ENCODE measurements at places on chromosomes 3 and 15. TPM values are rescaled to one million over a fixed set of nuclear protein-coding genes. Genes with fewer than 3 reads are reported as not detected.

GRCh38 chr15:96028620-96029019 is 301.9 kb upstream of the NR2F2 start:
- H3K27ac ChIP-seq = no peak overlapping the region
- H3K36me3 ChIP-seq = no peaks in the 10 kb centered on the region
- H3K27me3 ChIP-seq = peaks cover 60% of the 10 kb centered on the region
- H3K4me1 ChIP-seq = no peaks in the 10 kb centered on the region
- DNase-seq = no peak
- H3K4me3 ChIP-seq = no peak overlapping the region

GRCh38 chr3:62184559-62184958 is 188.8 kb downstream of the FEZF2 start:
- no peak overlapping the region for H3K4me3 ChIP-seq
- H3K4me1 ChIP-seq = peaks cover 6% of the 10 kb centered on the region
- DNase-seq = no peak
- H3K36me3 ChIP-seq = no peaks in the 10 kb centered on the region

- H3K36me3 ChIP-seq = no peaks in the 10 kb centered on the region
- H3K4me3 ChIP-seq = no peak overlapping the region
- no peak for DNase-seq
- H3K27ac ChIP-seq = no peak overlapping the region
- peaks cover 2% of the 10 kb centered on the region for H3K27me3 ChIP-seq
- no peaks in the 10 kb centered on the region for H3K4me1 ChIP-seq
Measured at GRCh38 chr3:37694284-37694675, 167.4 kb upstream of the CTDSPL start.

DNA sequence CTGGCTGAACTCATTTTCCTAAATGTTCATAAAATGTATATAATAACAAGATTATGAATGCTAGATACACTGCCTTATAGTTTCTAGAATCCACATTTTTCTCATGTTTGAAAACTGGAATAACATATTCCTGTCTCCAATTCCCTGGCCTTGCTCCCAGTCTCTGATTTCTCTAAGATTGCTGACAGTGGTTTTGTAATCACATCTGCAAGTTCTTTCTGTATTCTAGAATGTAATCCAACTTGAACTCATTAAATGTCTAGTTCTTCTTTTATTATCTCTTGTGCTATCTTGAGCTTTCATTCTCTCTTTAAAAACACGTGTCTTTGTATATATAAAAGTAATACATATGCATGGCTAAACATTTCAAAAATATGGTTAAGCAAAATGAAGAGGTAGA is 215.2 kb upstream of the ADAMTS9 start:
- H3K4me3 ChIP-seq = no peak overlapping the region
- H3K4me1 ChIP-seq = no peaks in the 10 kb centered on the region
- no peak overlapping the region for H3K27ac ChIP-seq
- no peaks in the 10 kb centered on the region for H3K36me3 ChIP-seq
- no peaks in the 10 kb centered on the region for H3K27me3 ChIP-seq
- DNase-seq = no peak

DNA sequence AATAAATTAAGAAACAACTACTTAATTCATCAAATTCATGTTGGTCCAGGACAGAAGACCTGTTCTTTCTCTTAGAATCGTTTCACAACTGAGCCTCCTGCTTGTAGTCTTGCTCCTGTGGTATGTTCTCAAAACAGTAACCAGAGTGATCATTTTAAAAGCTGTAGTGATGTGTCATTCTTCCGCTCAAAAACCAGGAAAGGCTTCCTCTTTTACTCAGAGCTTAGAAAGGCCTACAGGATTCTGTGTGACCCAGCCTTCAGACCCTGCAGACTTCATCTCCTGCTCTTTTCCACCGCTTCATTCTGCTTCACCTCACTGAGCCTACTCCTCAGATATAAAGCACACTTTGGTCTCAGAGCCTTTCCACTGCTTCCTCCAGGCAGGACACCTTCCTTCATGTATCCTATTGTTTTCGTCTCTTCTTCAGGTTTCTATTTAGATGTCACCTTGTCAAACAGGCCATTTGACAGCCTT is 22.7 kb downstream of the ST6GAL1 start:
- no peak for DNase-seq
- no peaks in the 10 kb centered on the region for H3K27me3 ChIP-seq
- H3K36me3 ChIP-seq = peaks cover 57% of the 10 kb centered on the region
- peak overlapping the region; percentile 91 for H3K27ac ChIP-seq
- peaks cover 83% of the 10 kb centered on the region for H3K4me1 ChIP-seq

DNA sequence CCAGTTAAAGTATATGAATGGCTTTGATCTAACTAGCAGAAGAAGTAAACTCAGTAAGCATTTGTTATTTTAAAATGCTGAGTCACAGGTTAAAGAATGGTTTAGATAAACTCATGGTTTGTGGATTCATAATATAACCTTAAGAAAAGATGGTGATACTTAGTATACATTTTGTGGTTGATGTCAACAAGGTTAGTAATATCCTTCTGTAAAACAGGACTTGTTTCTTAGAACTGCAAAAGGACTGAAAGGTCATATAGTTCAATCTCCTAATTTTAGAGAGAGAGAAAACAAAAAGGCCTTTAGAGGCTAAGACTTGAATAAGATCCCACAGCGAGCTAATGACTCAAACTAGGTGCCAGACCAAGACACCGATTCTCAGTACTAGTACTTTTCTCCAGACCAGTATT is 50.0 kb downstream of the STRIT1 start:
- H3K27me3 ChIP-seq = no peaks in the 10 kb centered on the region
- H3K4me1 ChIP-seq = no peaks in the 10 kb centered on the region
- no peak overlapping the region for H3K4me3 ChIP-seq
- no peak overlapping the region for H3K27ac ChIP-seq
- DNase-seq = no peak

DNA sequence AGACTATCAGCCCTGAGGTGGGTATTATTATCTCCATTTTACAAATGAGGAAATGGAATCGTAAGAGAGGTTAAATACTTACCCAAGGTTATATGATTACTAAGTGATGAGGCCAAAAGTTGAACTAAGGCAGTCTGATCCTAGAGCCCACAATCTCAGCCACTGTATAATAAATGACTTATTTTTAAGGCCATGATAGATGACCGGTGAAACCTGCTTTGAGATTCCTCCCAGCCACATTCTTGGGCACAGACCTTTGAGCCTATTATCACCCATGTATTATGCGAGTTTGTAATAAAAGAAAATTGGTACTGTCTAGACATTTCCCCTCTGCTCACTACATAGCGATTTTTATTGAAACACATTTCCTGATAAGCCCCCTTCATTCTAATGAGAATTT is 37.4 kb downstream of the POLQ start:
- H3K4me3 ChIP-seq = no peak overlapping the region
- H3K27ac ChIP-seq = no peak overlapping the region
- H3K36me3 ChIP-seq = no peaks in the 10 kb centered on the region
- H3K4me1 ChIP-seq = no peaks in the 10 kb centered on the region

DNA sequence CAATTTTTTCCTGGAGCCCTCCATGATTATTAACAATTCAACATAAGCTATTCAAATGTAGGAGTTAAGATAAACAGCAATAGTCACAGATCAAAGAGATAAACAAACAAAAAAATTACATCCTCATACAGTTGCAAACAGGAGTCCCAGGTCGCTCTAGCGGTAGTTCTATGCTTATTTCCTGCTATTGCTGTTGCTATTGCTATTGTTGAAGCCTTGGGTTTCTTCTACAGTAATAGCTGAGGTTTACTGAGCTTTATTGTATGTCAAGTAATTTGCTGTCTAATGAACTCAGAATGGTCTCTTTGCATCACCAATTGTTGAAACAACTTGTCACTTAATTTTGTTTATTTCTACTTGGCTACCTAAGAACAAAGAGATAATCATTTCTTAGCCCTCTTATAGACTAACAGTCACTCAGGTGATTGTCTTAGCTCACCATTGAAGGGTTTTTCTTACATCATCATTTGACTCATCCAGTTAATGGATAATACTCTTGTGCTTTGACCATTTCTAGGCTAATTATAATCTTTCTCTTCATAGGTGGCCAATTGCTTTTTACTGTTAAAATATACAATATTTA is 654.6 kb downstream of the MECOM start:
- H3K4me1 ChIP-seq = no peaks in the 10 kb centered on the region
- no peak overlapping the region for H3K4me3 ChIP-seq
- H3K27me3 ChIP-seq = no peaks in the 10 kb centered on the region
- no peak overlapping the region for H3K27ac ChIP-seq

GRCh38 chr3:71514621-71515020 is 68.9 kb downstream of the FOXP1 start:
- no peak overlapping the region for H3K27ac ChIP-seq
- H3K4me3 ChIP-seq = no peak overlapping the region
- no peaks in the 10 kb centered on the region for H3K27me3 ChIP-seq
- DNase-seq = no peak

DNA sequence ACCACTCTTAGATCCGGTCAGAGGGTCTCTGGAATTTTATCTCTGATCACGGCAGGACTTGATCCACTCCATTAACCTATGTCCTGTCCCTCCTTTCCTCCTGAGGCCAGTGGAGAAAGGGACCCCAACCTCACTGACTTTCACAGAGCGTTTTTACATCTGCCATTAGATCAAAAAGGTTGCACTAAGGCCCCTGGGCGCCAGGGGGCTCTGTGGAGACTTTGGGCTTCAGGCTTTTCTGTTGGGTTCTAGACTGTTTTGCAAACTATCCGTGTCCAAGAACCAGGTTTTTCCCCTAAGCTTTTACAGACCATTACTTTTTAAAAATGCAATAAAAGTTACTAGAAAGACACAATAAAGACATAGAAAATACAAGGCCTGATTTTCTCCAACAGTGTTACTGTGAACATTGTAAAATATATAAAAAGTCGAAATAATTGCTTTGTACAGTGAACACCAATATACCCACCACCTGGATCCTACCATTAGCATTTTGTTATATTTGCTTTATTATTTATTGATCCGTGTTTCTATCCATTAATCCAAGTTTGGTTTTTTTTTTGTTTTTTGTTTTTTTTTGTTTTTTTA is 159.7 kb downstream of the POLR2M start:
- H3K36me3 ChIP-seq = no peaks in the 10 kb centered on the region
- H3K4me1 ChIP-seq = peaks cover 21% of the 10 kb centered on the region
- no peak overlapping the region for H3K27ac ChIP-seq
- H3K4me3 ChIP-seq = no peak overlapping the region

Gene PCLAF
- total RNA-seq = 47.7 TPM

Gene NPHP3
- total RNA-seq = 14.0 TPM

Gene SLC12A1
- total RNA-seq = not detected

Gene ACTRT3
- total RNA-seq = 2.0 TPM

Gene ANKUB1
- not detected for total RNA-seq

Data from natural killer cell treated with Interleukin-12 subunit alpha and Interleukin-12 subunit beta and Interleukin-15 and Interleukin-18, amount 100 ng/mL, for 72 hours (primary cell).